ENCODE measurements at places on chromosomes 13 and 19.

GRCh38 chr13:76825430-76825829 lies 60.8 kb downstream of the KCTD12 start:
- no peak for DNase-seq

DNA sequence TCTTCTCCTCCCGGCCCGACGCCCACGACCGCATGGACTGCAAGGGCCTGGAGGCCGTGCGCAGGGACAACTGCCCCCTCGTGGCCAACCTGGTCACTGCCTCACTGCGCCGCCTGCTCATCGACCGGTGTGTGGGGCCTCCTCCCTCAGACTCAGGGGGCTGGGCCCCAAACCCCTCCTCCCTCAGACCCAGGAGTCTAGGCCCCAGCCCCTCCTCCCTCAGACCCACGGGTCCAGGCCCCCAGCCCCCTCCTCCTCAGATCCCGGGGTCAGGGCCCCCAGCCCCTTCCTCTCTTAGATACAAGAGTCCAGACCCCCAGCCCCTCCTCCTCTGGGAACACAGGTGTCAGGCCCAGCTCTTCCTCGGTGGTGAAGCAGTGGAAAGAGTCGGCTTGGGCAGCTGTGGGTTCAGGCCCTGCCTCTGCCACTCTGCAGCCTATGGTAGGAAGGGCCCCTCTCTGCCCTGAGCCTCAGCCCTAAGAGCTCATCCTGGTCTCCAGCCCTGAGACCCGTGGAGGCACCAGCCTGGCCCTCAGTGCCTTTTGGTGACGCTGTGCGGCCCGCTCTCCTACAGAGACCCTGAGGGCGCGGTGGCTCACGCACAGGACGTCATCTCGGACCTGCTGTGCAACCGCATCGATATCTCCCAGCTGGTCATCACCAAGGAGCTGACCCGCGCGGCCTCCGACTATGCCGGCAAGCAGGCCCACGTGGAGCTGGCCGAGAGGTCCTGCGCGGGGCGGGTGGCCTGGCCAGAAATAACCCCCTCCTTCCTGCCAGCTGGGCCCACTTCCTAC lies 3.7 kb upstream of the SPIB start:
- peak; percentile 86 for DNase-seq

DNA sequence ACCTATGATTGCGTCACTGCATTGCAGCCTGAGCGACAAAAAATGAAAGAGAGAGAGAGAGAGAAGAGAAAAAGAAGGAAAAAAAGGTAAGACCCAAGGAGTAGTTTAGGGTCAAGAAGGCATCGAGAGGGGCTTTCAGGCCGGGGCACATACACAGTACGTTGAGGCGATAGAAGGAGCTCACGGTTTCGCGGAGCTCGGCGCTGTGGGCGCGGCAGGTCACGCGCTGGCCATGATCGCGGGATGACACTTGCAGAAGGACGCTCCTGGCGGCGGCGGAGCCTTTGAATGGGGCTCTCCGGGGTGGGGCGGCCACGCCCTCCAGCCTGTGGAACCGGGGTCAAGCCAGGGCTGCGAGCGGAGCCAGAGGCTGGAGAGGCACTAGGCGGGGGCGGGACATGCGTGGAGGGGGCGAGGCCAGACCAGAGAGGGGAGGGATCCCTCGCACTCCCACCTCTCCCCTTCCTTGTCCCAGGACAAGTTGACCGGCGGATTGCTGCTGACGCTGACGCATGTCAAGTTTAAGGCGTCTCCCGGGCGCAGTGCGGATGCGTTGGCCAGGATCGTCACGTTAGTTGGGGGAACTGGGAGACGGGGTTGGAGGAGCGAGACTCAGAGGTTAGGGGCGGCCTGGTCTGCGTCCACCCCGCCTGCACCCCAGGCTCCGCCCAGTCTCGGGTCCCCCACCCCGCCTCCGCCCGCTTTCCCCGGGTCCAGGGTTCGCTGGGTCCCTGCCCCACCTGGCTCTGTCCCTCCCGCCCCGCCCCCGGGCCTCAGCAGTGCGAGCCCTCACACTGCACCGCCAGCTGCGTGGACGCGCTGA lies 6.9 kb downstream of the NPHS1 start:
- peak; percentile 38 for DNase-seq

DNA sequence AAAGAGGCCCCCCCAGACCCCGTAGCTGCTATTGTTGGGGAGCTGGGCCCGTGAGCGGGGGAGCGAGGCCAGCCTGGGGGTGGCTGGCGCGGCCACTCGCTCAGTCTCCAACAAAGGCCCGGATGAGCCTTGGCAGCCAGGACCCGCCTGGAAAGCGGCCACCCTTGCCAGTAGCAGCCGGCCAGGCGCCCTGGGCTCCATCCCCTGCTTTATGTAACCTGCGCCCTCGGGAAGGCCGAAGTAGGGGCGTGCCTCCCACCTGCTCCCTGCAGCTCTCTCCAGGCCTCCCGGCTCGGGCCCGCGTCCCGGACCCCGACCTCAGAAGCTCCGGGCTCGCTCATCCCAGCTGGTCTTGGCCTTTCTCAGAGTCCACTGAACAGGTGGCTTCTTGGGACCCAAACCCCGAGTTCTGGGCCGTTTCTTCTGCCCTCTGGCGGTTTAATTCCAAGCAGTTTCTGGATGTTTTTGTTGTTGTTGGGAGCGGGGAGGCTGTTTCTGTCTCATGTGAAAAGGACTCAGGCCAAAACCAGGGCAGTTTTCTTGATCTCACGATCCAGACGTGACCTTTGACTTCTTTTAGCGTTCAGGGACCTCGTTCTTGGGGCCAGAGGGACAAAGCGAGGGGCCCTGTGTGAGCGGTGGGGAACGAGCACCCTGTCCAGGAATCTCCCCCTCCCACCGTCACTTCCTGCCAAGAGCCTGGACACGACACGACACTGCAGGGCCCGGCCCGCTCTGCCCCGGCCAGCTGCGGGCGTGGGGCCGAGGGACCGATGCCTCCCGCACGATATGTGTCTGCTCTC lies 1.2 kb downstream of the CDC34 start:
- DNase-seq, result peak; percentile 66

DNA sequence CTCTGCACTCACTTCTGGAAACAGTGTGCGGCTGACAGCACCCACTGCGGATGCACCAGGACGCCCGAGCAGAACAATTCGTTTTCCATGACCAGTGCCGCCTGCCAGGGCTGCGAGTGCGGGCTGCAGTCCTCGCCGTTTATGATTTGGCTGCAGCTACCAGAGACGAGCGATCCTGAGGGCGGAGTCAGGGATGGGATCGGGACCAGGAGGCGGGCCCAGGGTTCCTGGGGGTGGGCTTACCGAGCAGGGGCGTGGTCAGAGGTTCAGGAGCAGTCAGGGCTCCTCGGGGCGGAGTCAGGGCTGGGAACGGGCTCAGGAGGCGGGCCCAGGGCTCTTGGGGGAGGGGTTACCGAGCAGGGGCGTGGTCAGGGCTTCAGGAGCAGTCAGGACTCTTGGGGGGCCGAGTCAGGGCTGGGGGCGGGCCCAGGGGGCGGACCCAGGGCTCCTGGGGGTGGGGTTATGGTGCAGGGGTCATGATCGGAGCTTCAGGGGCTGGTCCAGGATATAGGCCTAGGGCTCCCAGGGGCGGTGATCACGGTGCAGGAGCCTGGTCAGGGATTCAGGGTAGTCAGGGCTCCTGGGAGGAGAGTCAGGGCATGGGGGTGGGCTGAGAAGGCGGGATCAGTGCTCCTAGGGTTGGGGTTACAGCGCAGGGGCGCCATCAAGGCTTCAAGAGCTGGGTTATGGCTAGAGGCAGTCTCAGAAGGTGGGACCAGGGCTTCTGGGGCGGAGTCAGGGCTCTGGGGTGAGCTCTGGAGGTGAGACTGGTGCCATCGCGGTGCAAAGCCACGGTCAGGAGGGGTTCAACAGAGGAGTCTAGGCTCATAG lies 1.7 kb downstream of the KLK4 start:
- DNase-seq, result peak; percentile 68

DNA sequence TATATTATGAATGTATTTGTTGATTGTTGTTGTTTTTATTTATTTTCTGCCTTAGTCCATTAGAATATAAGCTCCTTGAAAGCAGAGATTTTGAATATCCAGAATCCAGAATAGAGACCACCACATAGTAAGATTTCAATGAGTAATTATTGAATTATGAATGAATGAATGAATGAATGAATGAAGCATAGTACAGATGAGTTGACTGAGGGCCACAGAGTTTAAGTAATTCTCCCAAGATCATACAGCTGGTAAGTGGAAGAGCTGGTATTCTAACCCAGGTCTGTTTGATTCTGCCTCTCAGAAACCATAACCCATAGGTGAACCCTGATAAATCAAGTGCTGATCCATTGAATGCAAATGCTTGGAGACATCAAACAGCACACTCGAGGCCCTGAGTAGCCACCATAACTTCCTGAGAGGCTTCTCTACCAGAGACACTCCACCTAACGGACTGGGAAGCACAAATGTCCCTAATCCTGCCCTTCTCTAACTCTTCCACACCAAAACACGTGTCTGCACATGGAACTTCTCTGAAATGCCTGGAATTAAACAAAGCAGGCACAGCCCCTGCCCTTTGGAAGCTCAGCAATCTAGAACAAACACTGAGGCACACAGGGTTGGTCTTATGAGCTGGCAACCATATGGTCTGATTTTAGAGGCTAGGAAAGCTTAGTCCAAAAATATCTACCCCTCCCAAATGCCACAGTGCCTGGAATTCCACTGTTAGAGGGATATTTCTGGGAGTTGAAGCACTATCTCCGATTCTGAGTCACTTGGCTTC lies 190.1 kb downstream of the FOXO1 start:
- DNase-seq, result no peak

DNA sequence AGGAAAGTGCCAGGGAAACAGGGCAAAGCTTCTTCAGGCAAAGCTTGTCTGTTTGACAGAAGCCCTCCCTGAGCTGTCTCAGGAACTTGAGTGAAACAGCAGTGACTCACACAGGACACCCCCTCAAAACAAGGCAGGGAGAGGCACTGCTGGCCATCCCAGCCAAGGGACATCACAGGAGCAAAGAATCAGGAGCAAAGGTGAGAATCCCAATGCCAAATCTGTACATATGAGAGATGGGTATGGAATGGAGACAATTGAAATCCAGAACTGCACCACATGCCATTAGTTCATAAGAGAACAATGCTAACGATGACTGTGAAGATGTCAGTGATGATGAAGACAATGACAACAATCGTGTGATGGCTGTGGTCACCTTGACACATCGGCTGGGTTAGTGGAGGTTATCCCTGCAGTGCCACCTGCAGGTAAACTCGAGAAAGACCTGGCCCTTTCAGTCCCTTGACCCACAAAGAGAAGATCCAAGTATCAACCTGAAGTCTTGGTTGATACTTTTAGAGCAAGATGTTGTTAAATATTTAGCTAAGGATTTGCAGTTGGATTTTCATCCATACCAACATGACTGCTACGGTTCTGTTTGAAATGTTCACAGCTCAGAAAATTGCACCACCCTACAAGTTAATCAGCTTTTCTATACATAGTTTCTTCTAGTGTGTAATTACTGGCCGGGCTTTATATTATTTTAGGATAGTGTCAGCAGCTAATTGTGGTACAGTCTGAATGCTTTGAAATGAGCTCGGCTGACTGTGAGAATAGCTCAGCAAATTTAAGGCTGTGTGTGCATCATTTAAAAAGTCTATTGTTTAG lies 42.0 kb upstream of the IPO5 start:
- peak; percentile 44 for DNase-seq

GRCh38 chr13:73062468-73062867 lies 3.7 kb downstream of the KLF5 start:
- no peak for DNase-seq

DNA sequence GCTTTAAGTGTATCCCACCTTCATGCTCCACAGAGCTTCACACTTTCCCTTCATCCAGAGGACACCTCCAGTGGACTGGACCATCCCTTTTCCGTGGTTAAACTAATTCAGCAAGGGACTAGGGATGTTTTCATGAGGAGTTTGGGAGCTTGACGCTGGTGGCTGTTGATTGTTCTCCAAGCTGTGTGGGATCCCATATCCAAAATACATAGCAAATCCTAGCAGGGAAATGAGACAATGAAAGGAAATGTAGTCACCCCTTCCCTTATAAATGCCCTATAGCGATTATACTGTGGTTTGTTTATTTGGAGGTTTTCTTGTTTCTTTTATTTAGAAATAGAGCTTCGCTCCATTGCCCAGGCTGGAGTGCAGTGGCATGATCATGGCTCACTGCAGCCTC lies 31.6 kb upstream of the DPRX start:
- DNase-seq, result no peak

GRCh38 chr13:113548778-113549621 lies 35.6 kb upstream of the TFDP1 start:
- no peak for DNase-seq

GRCh38 chr19:28210886-28211285 lies 1002.1 kb downstream of the UQCRFS1 start:
- no peak for DNase-seq

- peak; percentile 19 for DNase-seq
These were observed 783 bp downstream of the RHPN2 start for GRCh38 chr19:33063753-33064457.

- no peak for DNase-seq
These were observed 1.3 kb upstream of the SPIB start for GRCh38 chr19:50417111-50418081.

GRCh38 chr19:14440049-14440448 lies 6.9 kb downstream of the PKN1 start:
- peak; percentile 88 for DNase-seq

DNA sequence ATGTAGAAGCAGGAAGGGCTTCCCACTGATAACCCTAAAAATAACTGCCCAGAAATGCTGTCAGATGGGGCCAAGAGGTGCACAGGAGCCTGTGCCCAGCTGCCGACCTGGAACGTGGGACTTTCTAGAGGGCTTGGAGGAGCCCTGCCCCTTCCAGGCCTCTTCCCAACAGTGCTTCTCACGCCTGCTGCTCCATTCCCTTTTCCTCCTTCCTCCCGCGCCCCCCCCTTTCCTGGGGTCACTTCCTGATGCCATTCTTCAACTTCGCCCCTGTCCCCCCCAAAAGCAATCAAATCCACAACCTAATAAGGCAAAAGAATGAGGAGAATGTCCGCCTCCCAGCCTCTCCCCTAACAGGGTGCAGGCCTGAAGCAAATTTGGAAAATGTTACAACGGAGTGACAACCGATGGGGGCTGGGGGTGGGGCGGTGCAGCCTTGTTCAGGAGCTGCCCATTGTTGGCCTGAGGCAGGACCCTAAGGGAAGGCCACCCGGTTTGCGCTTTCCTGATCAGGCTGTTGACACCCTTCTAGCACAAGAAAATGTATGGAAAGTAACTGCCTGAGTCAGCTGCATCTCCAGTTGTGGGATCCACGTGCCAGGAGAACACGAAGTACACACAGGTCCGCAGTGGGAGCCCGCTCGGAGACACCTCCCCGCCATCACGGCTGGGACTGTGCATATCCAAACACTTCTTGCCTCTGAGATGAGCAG lies 18.7 kb downstream of the ACTN4 start:
- no peak for DNase-seq

DNA sequence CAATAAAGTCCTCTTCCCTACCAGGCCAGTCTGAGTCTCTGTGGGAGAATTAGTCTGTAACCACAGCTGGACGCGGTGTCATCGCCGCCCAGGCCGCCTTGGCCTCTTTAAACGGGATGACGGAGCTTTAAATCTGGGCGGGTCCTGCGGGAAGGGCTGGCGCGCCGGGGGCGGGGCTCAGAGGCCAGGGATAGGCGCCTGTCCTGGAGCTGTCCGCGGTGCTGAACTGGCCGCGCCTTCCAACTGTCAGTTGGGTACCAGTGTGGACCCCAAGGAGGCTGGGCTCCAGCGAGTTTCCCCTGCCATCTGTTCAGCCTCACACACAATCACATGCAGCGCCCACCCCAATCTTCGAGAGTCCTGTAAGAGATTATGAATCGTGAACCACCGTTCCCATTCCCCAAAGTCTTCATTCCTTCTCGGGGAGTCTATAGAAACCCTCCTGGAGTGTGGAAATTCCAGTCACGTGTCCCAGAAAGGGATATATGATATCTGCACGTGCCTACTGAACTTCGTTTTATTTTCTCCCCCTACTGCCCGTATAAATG lies 11.5 kb downstream of the APLP1 start:
- DNase-seq, result peak; percentile 91

- no peak for DNase-seq
These were observed 1.4 kb upstream of the ERFL start for GRCh38 chr19:41929536-41930071.
